ENCODE measurements at places on chromosomes 6 and 20.

DNA sequence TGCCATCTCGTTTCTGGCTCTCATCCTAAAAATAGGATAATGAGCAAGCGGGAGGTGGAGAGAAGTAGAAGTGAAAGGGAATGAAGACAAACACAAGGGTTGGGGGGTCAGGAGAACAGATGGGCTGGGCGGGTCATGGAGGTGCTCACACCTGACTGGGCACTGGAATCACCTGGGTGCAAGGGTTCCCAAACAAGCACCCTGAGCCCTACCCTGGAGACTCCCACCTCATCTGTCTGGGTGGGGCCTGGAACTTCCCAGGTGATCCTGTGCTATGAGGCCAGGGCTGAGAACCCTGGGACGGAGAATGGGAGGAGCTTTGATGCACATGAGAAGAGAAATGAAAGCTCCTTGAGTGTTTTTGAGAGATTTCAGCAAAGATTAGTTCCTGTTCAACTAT lies 223.6 kb downstream of the ANKRD60 start:
- no peak for DNase-seq

- no peak for DNase-seq
These were observed 71.7 kb upstream of the SGK1 start for GRCh38 chr6:134389658-134390057.

DNA sequence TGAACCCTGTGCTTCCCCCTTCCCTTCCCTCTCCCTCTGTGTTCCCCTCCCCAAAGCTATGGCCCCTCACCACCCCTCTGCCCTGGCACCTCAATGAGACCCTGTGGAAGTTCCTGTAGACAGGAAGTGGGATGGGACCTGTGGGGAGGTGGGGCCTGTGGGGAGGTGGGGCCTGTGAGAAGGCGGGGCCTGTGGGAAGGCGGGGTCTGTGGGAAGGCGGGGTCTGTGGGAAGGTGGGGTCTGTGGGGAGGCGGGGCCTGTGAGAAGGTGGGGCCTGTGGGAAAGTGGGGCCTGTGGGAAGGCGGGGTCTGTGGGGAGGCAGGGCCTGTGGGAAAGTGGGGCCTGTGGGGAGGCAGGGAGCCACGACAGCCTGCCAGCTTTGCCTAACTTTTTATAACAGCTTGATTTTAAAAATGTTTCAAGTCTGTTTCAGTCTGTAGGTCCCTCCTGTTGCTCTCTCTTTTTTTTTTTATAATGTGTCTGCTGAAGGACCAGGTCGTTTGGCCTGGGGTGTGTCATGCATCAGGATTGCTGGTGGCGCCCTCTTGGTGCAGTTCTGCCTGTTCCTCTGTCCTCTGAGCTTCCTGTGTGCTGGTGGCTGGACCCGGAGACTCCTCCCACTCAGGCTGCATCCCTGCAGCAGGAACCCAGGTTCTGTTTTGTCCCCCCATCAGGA lies 70.5 kb upstream of the SLCO4A1 start:
- DNase-seq: no peak

- DNase-seq: no peak
These were observed 27.6 kb upstream of the IFNGR1 start for GRCh38 chr6:137246791-137247202.

DNA sequence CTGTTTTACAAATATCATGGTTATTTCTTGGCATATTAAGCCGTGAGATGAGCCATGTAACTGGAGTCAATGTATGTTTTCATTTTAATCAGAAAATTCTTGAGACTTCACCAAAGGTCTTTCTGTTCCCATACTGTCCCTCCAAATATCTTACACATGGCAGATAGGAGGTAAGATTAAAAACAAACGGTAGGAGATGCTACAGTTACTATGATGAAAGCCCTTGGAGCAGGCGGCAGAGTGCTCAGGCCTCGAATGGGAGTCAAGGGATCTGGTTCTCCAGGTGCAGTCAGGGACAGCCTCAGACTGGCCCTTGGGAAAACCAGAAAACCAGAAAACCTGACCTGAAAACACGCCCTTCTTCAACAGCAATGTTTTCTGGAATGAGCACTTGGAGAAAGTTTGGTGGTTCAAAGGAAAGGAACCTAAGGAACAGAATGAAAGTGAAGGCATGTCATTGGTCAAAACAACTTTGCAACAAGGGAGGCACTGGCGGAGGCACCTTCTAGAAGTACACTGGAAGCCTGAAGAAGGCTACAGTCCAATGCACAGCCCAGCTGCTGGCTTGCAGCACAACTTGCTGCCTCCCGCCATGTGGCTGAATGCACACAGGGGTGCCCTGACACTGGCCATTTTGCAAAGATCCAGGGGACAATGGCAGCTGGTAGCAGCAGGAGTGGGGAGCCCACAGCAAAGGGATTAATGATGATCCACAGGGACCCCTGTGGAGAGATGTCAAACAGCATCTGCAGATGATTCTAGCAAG lies 17.4 kb upstream of the FOXO3 start:
- no peak for DNase-seq

GRCh38 chr20:32749914-32750637 lies 6.8 kb upstream of the COMMD7 start:
- no peak for DNase-seq

DNA sequence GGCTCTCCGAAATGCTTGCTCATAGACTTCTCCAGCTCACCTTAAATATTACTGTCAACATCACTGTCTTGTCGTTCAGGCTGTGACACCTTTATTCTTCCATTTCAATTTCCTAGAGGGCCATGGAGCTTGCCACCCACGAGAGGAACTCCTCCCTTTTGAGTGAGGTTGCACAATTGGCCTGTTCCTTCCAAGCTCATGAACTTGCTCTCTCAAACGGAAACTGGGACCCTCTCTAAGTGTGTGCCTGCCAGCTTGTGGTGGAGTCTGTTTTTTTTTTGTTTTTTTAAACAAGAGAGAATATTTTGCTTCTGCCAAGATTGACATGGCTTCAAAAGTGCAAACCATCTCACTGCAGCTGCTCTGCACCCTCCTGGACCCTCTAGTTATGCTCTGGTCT lies 19.3 kb upstream of the IYD start:
- no peak for DNase-seq

DNA sequence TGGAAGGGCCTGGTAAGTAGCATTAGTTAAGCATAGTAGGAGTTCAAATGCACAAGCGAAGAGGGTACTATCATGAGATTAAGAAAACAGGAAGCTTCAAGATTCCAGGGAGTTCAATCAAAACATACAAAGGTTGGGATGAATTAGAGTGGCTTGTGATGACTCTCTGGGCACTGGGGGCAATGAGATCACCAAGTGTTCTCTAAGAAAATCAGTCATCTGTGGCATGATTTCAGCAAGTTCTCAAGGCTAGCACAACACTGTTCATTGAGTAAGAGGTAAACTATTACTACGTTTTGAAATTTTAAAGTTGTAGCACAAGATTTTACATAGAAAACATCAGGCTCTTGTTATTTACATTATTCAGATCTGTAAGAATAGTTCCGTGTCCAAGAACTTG lies 139.7 kb upstream of the FLRT3 start:
- DNase-seq: no peak

DNA sequence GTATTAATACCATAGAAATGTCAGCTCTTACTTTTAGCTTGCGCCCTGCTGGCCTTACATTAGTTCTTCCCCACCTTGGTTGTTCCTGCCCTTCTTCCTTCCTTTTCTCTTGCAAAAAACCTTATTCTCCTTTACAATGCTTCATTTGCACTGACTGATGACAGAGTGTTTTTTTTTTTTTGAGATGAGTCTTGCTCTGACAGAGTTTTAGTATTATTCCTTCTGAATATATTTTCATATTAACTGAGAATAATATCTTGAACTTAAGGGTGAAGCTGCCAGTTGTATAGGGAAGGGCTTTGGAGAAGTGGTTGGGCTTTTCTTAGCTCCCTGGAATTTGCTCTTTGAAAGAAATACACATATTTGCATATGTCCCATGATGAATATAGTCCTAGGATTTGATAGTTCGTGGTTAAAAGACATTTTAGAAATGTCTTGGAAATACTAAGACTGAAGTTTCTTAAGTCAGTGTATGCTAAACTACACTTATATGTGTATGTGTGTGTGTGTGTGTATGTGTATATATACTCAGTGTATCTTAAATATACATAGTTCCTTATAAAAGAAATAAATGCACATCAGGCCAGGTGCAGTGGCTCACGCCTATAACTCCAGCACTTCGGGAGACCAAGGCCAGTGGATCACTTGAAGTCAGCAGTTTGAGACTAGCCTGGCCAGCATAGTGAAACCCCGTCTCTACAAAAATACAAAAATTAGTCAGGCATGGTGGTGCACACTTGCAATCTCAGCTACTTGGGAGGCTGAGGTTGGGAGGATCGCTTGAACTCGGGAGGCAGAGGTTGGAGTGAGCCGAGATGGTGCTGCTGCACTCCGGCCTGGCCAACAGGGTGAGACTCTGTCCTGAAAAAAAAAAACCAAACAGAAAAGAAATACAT lies 216.1 kb upstream of the MYLIP start:
- DNase-seq: no peak

- no peak for DNase-seq
These were observed 226.9 kb downstream of the CDC5L start for GRCh38 chr6:44614396-44614795.

DNA sequence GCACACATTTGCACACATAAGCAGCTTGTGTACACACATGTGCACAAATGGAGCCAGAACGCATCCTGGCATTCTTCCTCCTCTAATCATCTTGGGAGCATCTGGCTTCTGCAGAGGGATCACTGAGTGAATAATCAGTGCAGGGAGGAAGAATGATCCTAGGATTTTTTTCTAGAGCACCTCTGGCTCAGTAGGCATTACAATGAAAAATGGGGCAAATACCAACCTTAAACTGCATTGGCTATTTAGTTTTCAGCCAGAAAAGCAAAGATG lies 205.7 kb upstream of the TCF21 start:
- no peak for DNase-seq

DNA sequence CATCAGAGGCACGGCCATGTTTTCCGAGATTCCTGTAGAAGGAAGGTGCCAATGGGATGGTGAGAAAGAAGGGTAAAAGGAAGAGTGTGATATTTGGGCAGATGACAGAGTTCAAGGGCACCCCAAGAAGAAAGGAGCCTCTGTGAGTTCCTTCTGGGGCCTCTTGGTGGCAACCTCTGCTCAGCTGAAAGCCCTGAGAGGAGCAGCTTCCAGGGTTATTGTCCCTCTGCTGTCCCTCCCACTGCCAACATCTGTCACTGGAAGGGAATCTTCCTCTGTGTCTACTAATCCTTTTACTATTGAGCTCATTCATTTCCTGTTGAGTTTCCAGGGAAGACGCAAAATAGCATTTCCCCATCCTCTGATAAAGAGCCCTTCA lies 40.0 kb upstream of the KCNK16 start:
- no peak for DNase-seq

DNA sequence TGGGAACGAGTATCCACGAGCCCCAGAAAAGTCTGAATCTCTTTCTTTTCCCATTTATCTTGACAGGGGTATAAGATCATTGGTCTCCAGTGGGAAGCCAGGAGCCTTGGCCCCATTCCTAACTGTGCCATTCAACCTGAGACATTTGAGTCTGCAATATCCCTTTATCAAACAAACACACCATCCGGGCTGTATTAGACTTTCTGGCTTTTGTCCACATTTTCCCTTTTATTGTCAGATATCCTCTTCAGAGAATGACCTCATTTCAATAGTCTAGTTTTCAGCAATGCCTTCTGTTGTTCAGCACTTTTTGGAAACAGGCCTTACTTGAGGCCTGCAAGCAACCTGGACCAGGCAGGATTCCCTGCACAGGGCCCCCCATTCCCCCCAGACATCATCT lies 15.7 kb downstream of the BPIFA1 start:
- peak; percentile 63 for DNase-seq

- DNase-seq: peak; percentile 88
These were observed 29.8 kb downstream of the RHAG start for GRCh38 chr6:49606721-49607390.

GRCh38 chr20:10644458-10645204 lies 29.2 kb downstream of the JAG1 start:
- DNase-seq: no peak

- no peak for DNase-seq
These were observed 8.9 kb downstream of the RWDD1 start for GRCh38 chr6:116580198-116580597.

DNA sequence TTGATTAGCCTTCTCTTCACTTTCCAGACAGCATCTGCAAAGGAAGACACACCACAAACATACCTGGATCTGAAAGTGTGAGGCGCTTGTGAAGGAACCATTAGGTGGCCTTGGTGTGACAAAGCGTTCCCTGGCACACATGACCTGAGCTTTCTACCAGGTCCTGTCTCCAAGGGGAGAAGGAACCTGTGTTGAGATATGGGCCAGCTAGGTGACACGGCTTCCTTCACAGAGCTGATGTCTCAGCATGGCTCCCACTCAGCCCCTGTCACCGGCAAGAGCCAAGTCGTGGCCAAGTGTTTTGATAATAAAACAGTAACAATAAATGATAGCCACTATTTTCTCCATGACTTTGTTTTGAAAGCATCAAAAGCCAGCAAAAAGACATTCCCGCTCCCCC lies 20.3 kb upstream of the TAGAP start:
- DNase-seq: no peak

Measured in LNCaP clone FGC (cell line).